ENCODE measurements at places on chromosomes 12 and 14. TPM values are rescaled to one million over a fixed set of nuclear protein-coding genes. Genes with fewer than 3 reads are reported as not detected.

Gene C14orf93
- total RNA-seq: 4.6 TPM

DNA sequence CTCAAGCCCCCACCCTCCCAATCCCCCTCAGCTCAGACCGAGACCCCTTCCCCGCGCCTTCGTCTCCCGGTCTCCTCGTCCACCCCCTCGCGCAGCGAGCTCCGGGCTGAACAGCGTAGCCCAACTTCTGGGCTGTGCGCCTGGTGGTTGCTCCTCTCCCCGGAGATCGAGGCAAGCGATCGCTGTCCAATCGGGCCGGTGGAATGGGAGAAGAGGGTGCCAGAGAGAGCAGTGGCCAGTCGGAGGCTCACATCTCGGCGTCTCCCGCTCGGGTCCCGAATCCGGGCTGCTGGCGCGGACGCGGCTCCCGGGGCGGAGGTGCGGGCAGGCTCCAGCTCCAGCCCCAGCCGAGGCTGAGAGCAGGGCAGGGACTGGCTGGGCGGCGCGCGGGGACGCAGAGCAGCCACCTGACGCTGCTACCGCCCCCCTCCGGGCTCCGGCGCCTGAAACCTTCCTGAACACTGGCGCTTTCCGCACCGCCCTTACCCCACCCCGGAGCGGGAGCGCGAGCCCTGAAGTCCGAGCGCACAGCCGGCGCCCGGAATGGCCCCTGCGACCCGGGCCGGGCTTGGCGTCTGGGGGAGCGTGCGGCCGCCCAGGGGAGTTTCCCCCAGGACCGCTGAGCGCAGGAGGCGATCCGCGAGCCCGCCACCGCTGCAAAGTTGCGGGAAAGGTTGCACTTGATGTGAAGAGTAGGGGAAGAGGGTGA lies 508 bp upstream of the KCNH5 start:
- peak; percentile 54 for ATAC-seq

Gene TAPBPL
- 11.4 TPM for total RNA-seq

Gene KRT75
- total RNA-seq: 0.84 TPM

DNA sequence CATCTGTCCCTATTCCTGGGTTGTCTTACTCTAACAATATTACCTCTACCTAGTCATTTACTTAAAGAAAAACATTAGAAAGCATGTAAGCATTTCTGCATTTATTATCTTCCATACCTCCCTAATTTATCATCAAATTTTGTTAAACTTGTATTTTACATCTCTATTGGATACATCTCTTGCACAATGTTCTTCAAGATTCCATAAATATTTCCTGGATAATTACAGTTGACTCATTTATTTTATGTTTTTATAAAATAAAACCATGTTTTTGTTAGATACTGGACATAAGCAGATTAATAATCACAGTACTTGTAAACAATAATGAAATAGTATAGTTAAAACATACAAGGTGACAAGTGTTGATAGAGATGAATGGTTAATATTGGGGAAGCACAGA lies 209.0 kb downstream of the TMTC3 start:
- ATAC-seq: no peak

GRCh38 chr12:22313963-22314330 lies 20.6 kb downstream of the ST8SIA1 start:
- ATAC-seq: no peak

DNA sequence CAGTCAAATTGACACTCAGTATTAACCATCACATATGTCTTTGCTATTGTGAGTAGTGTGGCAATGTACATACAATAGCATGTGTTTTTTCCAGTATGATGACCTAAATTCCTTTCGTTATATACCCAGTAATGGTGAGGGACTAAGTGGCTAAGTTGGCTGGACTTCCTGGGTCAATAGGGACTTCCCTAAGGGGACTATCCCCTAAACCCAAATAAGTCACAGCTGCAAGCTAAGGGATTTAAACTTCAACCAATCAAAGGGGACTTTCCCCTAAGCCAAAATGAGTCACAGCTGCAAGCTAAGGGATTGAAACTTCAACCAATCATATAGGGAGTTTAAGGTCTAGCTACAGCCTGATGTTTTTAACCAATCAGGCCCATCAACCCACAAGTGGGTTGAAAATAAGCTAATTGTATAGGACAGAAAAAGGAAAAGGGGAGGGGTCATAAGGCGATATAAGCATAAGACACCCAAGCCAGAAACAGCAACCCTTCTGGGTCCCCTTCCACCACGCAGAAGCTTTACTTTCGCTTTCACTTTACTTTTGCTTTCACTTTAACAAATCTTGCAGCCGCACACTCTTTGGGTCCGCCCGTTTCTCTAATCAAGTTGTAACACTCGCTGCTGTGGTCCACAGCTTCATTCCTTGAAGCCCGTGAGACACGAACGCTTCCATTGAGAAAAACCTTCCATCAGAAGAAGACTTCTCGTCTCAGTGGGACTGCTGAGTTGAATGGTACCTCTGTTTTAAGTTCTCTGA lies 404.4 kb downstream of the FLRT2 start:
- ATAC-seq: peak; percentile 60
